ENCODE measurements at places on chromosomes 16 and 17.

GRCh38 chr17:6327007-6327406, 107.9 kb downstream of the AIPL1 start:
- no peak for DNase-seq

DNA sequence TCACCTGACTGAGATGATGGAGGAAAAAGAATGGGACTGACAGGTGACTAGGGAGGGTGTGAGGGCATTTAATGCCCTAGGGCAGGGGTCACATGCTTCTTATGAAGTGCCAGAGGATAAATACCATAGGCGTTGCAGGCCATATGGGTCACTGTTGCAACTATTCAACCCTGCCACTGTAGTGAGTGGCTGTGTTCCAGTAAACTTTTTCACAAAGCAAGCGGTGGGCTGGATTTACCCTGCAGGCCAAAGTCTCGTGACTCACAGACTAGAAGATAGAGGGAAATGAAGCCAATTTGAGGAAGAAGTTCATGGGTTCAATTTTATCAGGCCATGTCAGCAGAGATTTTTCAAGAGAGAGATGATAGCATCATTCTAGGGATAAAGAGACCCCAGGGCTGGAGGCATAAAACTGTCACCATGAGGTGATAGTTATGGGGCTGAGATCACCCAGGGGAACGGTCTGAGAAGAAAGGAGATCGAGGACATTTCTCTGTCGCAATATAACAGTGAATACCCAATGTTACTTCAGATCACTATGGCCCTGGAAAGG, 8.6 kb downstream of the ARHGAP17 start:
- DNase-seq, result no peak

GRCh38 chr17:41029633-41030245, at the start of gene KRTAP1-4:
Gene KRTAP1-4 (minus strand): TSS chr17:41030195. CDS start chr17:41030078, 117 bp downstream.
- DNase-seq, result no peak

- no peak for DNase-seq
Measured at GRCh38 chr17:6072157-6072556, 2.0 kb downstream of the WSCD1 start.

DNA sequence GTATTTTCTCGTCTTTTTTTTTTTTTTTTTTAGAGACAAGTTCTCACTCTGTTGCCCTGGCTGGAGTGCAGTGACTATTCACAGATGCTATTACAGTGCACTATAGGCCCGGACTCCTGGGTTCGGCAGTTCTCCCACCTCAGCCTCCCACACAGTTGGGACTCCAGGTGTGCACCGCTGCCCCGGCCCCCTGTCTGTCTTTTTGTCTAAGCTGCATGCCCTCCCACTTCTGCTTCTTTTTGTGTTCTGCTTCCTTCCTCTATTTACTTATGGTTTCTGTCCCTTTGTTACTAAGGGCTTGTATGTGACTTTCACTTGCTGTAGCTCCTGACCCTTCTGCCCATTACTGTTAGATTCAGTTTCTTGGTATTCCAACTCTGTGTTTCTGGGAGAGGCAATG, 20.5 kb downstream of the SLC7A6 start:
- DNase-seq, result no peak

DNA sequence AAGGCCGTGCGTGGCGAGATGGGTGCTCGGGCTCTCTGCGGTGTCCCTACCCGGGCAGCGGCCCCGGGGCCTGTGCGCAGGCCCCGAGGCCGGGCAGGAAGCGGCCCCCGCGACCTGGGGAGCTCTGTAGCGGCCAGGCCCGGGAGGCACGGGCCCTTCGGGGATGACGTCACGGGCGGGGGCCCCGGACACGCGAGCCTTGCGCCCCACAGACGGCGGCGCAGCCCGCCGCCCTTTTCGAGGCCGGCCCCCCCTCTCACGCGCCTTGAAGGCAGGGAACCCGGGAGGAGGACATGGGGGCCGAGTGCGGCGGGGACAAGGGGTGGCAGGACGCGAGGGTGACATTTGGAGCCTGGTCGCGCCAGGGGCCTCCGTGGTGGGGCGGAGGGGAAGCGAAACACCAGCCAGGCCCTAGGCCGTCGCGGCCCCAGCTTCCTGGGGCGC, 1.1 kb downstream of the RAI1 start:
- no peak for DNase-seq

All from stimulated activated CD4-positive, alpha-beta T cell treated with anti-CD3 and anti-CD28 coated beads, Interleukin-1b, Interleukin-23, amount 100 ng/mL, for 1 hour (primary cell).